ENCODE measurements at places on chromosomes 7 and 10.

- DNase-seq = no peak
Measured at GRCh38 chr10:124040451-124041188, 52.8 kb downstream of the CHST15 start.

- no peak for DNase-seq
Measured at GRCh38 chr7:69871213-69871885, 273.1 kb downstream of the AUTS2 start.

GRCh38 chr10:110845192-110845755 is 26.5 kb upstream of the PDCD4 start:
- DNase-seq = no peak

GRCh38 chr7:100367251-100367620 is 6.1 kb upstream of the PILRA start:
- no peak for DNase-seq

DNA sequence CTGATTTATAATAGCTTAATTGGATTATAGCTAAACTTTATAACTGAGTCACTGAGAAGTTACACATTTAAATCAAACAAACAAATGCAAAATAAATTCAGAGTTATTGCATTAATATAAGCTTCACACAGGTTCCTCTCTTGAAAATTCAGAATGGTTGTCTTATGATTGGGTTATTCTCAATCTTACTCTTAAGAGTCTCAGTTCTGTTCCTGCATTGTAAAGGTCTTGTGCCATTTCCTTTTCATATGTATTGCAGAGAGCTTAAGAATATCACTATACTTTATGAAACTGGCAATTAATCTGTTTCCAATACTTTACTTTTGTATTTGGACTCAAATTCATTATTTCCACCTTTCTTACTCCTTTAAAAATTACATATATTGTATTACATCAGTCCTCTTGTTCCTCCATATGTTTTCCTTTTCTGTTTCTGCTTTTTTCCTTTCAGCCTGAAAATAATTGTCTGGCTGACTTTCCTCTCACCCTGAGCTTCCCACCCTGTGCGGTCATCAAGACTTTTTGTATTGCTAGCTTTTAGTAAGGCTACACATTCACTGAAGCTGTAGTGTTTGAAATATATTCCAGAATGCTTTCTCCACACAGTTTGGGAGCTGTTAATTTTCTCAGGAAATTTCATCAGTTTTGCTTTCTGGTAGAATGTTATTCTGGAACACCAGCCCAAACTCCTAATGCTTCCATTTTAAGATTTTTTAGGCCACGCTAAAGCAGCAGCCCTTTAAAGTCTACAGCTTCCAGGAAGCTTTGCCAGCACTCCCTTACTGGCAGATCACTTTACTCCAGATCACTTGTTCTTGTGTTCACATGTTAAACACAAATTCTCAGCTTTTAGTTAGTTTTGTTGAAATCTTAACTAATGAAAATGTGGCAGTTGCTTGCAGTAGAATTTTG is 139.4 kb downstream of the KCND2 start:
- DNase-seq = no peak

DNA sequence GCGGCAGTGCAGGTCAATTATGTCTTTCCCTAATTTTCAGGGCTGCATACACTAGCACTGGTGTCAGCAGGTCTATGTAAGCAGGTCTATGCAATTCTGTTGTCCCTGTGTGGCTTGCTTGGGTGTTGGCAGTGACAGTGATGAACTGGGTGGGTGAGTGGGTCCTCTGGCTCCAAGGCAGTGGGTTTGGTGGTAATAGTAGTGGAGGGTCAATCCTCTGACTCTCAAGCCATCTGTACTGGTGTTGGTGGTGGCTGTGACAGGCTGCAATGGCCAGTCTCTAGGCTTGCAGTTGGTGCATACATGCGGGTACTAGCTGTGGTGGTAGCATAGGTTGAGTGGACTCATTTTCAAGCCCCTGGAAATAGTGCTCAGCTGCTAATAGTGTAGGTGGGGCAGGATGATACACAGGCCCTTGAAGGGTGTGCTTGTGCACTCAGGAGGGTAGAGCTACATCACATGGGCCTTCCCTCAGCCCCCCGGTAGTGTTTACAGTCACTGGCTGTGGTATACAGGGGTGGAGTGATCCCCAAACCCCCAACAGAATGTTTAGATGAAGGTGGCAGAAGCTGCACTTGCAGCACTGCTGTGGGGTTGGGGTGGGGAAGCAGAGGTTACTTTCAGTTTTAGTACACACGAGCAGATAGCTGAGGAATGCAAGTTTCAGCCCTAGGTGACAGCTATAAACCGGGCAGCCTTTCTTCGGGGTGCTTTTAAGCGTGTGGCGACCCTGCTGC is 331.3 kb downstream of the PCDH15 start:
- DNase-seq = no peak

GRCh38 chr10:32005050-32005449 is 51.2 kb downstream of the KIF5B start:
- DNase-seq = peak; percentile 8

- no peak for DNase-seq
Measured at GRCh38 chr10:3339531-3339950, 167.0 kb upstream of the PITRM1 start.

GRCh38 chr10:100130831-100131230 is 49.2 kb upstream of the CPN1 start:
- DNase-seq = no peak

GRCh38 chr10:114491419-114491818 is 87.1 kb upstream of the AFAP1L2 start:
- no peak for DNase-seq

- DNase-seq = no peak
Measured at GRCh38 chr10:62044566-62044965, 143.1 kb downstream of the ARID5B start.

DNA sequence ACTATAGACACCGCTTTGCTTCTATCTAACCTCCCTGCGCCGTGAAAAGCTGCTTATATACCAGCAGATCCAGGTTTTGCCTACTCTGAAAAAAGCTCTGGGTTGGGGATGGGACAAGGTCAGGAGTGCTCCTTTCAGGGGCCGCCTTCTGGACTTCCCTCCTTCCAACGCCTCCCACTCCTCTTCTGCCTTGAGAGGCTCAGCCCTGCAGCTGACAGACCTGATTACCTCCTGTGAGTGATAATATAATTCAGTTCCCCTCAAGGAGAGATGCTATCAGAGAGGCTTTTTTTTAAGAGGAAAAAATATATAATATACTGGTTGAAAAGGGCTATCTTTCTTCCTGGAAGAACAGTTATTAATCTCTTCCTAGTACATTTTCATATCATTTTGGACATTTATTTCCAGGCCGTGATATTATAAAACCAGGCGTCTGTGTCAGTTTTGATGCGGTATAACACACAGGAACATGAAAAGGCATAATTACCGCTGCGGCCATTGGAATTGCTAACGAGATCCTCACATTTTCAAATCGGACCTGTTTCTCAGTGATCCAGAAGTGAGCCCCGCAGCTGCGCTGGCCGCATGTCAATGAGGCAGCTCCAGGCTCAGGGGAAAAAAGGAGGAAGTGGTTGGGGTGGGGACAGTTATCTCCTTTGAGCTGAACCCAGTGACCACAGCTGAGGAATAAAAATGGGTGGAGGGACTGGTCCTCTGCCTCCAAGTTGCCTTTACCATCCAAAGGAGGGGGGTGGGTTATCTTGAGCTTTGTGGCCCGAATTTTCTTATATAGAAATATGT is 457.1 kb downstream of the TYW1 start:
- DNase-seq = no peak

GRCh38 chr10:86363184-86363832 is 3.3 kb downstream of the GRID1 start:
- peak; percentile 17 for DNase-seq

- DNase-seq = no peak
Measured at GRCh38 chr10:30722956-30723620, 93.5 kb upstream of the LYZL2 start.

- no peak for DNase-seq
Measured at GRCh38 chr7:22430457-22430856, 69.5 kb downstream of the STEAP1B start.

- no peak for DNase-seq
Measured at GRCh38 chr10:116254422-116255155, 18.4 kb downstream of the GFRA1 start.

- no peak for DNase-seq
Measured at GRCh38 chr10:84076540-84077195, 62.6 kb upstream of the GHITM start.

- no peak for DNase-seq
Measured at GRCh38 chr7:152587366-152587765, 88.6 kb downstream of the XRCC2 start.

GRCh38 chr7:135282561-135283254 is 49.1 kb downstream of the STRA8 start:
- no peak for DNase-seq

GRCh38 chr10:131248376-131249165 is 63.0 kb downstream of the TCERG1L start:
- DNase-seq = no peak

DNA sequence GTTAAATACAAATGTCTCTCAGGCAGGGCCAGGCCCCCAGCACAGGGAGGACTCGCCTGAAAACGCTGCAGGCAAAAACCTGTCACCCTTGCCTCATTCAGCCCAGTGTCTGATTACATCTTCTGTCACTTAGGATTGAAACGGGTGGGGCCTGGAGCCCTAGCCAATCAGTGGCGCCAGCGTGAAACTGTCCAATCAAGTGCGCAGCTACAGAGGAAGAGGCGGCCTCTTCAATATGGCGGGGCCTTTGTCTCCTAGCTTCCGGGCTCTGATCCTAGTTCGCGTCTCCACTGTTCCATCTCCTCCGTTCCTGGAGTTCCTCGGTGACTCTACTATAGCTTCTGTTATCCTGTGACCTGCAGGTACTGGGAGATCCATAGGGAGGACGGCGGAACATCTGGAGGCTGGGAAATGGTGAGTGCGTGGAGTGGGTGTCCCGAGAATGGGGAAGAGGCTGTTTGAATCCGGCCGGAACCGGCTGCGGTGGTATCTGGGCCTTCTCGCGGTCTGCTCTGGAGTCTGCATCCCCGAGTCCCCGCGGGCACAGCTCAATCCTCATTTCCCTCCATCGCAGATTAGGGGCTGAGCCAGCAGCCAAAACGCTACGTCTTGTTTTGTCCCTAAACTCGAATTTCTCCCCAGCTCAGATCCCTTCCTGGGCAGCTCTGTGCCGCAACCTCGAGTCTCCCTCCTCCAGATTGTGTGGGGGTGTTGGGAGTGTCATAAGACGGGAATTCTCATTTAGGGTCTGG is at the start of gene ZNF736:
Gene ZNF736 (plus strand): TSS at position 222 of the 752 bp plus-strand sequence. CDS start 190 bp downstream, at position 412.
- peak; percentile 90 for DNase-seq

- DNase-seq = no peak
Measured at GRCh38 chr7:22442187-22442881, 57.7 kb downstream of the STEAP1B start.

DNA sequence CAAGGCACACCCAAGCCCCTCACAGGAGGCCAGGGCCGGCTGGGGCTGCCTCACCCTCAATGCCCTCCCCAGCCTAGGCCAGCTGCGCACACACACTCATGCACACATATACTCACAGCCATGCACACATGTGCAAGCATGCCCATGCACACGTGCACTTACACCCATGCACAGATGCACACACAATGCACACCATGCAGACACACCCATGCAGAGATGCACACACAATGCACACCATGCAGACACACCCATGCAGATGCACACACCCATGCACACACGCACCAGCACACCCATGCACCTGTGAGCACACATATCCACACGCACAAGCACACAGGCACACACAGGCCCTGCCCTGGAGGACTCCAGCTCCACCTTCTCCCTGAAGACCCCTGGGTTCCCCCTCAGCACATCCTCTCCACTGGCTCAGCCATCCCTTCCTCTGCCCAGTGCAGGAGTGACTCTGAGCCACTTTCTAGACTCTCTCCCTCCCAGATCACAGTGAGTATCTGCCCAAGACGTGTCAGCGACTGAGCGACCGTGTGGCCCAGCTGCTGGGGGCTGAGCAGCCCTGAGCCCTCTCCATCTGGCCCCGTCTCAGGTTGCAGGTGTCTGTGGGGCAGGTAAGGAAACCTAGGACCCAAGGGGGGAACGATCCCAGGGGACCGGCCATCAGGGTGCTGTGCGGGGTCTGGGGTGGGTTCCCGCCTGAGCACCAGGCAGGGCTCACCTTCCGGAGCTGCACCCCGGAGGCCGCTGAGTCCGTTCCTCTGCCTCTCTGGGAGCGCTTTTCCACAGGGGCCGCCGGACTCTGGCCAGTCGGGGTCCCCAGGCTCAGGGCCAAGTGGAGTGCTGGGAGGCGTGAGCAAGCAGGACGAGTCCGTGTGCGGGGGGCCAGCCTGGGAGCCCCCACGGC is 25.8 kb downstream of the AP5Z1 start:
- DNase-seq = no peak

- no peak for DNase-seq
Measured at GRCh38 chr10:61175316-61175715, 231.3 kb upstream of the RHOBTB1 start.

DNA sequence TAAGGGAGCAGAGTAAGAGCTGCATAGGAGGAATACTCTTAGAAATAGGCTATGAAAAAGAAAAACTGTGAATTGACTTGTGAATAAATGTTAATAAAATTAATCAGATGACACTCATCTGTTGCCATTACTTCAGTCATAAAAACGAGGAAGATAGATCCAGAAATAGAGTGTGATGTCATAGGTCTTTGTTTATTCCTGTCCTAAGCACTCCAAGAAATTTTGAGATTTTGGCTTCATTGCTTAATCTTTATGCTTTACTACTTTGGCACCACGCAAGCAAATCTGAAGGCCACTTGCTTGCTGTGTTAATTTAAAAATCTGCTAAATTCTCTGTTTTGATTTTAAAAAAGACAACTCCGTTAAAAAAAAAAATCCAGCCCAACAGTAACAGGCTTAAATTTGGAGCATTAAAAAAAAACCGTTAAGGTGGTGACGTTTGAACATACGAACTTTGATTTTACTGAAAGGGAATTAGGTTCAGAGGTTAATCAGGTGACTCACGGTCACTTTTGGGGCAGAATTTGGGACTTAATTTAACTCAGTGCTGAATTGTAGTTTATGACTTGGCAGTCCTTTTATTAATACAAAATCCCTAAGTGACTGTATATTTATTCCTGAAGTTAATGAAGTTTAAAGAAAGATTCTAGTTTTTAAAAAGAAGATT is 3.4 kb downstream of the IFRD1 start:
- DNase-seq = no peak

GRCh38 chr10:4280461-4281189 is 495.6 kb upstream of the KLF6 start:
- no peak for DNase-seq

- DNase-seq = no peak
Measured at GRCh38 chr7:157299613-157300368, 37.0 kb upstream of the DNAJB6 start.

DNA sequence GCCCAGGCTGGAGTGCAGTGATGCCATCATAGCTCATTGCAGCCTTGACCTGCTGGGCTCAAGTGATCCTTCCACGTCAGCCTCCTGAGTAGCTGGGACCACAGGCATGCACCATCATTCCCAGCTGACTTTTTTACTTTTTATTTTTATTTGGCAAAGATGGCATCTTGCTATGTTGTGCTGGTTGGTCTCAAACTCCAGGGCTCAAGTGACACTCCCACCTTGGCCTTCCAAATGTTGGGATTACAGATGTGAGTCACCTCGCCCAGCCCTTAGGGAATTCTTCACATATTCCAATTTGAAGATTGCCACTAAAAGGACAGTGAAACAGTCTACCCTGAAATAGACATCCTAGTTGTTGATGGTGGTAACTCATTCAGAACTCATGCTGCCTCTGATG is 27.7 kb downstream of the SUGCT start:
- DNase-seq = no peak

- DNase-seq = no peak
Measured at GRCh38 chr7:26413007-26413691, 121.5 kb downstream of the SNX10 start.
